ENCODE measurements at places on chromosomes 6 and 20. TPM values are rescaled to one million over a fixed set of nuclear protein-coding genes. Genes with fewer than 3 reads are reported as not detected.

DNA sequence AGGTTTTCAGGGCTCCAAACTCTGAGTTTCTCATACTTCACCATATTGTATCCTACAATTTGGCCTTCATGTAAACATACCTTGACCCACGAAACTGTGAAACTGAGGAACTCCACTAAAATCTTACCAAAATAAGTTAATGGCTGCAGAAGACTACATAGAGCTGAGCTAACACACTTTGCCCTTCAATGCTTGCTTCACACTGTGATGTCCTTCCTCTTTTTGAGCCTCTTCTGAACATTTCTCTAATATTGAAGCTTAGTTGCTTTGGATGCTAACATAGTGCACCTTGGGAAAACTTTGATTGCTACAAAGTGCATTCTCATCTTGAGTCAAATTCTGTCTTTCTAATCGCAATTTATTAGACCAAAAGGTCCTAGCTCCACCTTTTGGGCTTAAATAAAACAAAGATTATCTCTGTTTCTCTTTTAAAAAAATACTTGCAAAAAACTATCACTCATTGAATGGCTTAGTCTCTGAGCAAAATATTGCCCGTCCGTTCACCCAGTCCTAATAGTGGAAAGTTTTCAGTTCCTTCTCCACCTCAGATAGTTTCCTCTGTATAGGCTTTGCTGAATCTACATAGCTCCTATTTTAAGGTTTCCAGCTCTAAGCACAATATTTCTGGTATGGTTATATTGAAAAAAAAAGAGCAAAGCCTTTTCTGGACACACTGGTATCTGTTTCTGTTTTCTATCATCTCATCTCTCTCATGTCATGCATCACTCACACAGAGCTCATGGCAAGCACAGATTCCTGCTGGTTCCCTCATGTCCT lies 494.6 kb downstream of the RFPL4B start:
- no peak for DNase-seq

- no peak for DNase-seq
Observed at GRCh38 chr6:123733180-123733579, 70.5 kb upstream of the NKAIN2 start.

Gene TMC2
- total RNA-seq, result not detected

DNA sequence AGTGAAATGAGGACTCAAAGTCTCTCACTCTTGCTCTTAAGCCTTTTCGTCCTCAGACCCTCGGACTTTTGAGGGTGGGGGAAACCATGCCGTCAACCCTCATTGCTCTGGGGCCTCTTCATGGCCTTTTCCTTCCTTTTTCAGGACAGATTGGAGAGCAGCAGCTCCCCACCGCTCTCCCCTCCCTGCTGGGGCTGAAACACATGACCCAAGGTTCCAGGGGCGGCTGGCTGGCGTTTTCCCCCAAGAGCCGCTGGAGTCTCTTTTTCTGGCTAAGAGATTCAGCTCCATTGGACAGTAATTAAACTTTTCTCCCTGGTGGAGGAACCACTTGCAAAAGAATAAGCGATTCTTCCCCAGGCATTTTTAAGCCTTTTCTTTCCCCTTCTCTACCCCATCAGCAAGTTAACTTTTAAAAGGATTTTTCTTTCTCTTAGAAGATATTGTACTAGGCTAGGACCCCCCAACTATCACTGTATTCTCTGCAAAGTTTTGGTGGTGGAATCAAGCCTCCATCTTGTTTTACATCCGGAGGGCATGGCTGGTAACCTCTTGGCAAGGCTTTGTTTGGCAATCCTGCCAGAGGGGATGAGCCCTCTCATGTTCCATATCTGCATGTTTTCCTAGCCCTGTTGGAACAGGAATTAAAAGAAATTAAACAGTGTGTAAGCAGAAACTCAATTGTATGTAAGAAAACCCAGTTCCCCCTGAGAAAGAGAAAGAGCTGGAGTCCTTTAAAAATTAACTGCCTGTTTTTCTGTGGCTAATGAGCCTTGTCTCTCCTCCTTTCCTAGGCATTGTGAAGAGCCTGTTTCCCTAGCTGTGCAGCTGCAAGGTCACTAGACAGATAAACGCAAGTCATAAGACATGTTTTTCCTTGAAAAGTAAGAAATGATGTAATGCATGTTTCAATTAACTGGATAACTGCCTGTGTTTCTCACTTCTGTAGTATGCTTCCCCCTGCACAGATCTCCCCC lies 100.8 kb upstream of the GPR6 start:
- no peak for DNase-seq

DNA sequence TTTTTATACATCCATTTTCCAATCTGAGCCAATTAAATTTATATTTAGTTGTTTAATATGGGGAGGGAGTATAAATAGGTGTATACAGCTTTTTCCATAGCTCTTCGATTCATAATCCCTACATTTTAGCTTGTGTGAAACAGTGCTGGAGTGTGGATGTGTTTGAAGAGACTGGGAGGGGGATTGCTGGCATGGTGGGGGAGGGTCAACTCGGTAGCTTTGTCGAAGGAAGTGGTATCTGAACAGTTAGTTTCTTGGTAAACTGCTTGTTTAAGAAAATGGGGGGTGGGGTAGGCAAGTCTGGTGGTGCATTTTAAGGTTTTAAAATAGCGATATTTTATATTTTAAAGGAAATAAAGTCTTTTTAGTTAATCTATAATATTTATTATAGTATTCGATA lies 1.4 kb upstream of the LIN28B start:
- no peak for DNase-seq

DNA sequence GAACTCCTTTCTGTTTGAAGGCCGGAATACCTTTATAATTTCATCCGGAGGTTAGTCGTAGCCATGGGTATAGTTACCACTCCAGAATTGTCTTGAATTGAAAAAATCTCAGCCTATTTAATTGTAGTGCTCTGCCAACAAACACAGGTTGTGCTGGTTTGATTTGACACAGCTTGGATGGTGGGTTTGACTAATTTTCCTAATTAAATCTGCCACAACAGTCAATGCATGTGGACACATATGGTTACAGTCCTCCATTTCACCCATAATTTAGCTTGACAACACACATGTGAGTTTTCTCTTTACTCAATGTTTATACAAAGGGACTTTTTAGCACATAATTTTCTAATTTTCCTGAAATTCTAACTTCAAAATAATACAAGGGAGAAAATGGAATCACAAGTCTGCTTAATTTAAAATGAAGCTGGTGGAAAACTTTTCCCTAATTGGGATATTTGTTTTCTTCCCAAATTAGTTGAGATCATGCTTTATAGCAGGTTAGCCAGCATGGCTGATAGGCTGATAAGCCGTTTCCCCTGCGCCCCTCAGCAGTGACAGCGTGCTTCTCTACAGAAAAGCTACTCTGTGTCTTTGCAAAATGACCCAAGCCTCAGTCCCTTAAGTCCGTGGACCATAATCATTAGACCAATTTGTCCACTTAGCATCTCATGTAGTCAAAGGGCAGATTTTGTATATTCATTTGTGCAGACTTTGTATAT lies 463.5 kb upstream of the FLRT3 start:
- DNase-seq, result no peak

DNA sequence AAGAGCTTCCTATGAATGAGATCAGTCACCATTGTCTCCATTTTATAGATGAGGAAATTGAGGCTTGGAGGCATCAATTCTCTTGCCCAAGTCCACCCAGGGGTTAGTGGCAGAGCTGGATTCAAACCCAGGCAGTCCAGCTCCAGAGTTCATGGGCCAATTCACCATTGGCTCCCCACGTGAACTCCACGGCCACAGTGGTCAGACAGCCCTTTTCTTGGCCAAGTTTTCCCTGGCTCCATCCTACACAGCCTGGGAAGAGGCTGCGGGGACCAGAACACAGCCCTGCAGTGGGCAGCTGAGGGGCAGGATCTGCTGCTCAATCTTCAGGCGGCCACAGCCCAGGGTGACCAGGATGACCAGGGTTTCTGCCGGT lies 20.5 kb downstream of the TGM2 start:
- no peak for DNase-seq

Gene IL17A
- 0.22 TPM for total RNA-seq

GRCh38 chr6:108359901-108360882 lies 65.3 kb downstream of the AFG1L start:
- DNase-seq, result no peak

Gene EYS
- total RNA-seq, result 0.20 TPM

- no peak for DNase-seq
Observed at GRCh38 chr6:11538052-11538818, 686 bp downstream of the TMEM170B start.

Gene ZNF311
- total RNA-seq, result 0.28 TPM

DNA sequence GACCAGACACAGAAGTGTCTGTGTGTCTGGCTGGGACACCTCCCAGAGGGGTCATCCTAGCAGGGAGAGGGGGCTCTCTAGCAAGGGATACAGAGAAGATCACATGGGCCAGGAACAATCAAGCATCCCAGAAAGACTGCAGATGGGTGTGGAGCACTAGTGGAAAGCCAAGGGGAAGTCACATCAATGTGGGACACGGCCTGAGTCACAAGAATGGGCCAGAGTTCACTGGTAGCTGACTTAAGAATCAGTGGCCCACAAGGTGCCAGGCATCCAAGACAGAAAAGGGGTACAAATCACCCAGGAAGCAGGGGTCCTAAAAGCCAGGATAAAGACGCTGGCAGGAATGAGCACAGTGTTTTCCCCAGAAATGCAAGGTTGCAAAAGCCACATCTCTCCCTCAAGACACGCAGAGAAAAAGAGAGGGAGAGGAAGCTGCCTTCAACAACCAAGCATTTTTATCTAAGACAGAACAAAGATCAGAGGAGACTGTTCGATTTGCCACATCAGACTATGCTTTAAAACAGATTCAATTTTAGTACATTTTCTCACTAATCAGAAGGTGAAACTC lies 113.6 kb upstream of the DST start:
- DNase-seq, result no peak

DNA sequence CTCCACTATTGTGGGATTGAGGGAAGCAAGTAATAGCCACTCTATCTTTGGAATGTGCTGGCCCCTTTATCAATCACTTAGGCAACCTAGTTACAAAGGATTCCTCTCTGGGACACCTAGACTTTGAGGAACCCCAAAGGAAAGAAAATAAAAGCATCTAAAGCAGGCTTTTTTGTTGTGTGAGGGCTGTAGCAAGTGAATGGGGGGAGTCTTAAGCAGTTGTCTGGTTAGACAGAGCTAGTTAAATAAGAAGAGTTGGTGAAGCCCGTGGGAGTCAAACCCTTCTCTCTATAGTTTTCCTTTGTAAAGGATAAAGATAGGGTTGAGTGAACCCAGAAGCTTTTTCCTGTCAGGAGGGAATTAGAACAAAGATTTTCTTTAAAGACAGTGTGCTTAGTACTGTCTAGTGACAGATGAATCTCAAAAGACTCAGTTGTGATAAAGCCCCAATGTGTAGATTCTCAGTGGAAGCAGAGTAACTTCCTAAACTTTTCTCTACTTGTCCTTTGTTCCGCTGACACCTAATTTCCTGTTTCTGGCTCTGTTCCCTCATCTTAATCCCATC lies 63.3 kb downstream of the HDGFL1 start:
- DNase-seq, result no peak

Gene VSX1
- not detected for total RNA-seq

- DNase-seq, result no peak
Observed at GRCh38 chr20:4090756-4091489, 75.6 kb upstream of the RNF24 start.

GRCh38 chr20:1721687-1722512 lies 64.3 kb upstream of the SIRPG start:
- no peak for DNase-seq

Gene GPR63
- total RNA-seq, result 0.70 TPM

DNA sequence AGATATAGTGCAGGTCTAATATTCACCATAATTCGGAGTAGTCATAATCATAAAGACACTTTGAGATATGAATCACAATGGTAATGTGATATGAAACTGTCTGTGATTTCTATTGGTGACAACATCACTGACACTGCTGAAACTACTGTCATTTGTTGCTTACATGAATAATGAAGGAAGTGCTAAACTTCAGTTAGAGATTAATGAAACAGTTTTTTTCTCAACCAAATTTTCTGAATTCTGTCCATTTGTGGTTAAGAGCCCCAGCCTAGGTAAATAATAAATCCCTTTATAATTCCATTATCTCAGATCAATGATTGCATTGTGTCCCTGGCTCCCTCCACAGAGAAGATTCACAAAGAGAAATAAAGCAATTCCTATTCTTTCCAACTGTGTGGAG lies 122.6 kb downstream of the HIVEP2 start:
- DNase-seq, result no peak

Gene ETV7
- 6.9 TPM for total RNA-seq

DNA sequence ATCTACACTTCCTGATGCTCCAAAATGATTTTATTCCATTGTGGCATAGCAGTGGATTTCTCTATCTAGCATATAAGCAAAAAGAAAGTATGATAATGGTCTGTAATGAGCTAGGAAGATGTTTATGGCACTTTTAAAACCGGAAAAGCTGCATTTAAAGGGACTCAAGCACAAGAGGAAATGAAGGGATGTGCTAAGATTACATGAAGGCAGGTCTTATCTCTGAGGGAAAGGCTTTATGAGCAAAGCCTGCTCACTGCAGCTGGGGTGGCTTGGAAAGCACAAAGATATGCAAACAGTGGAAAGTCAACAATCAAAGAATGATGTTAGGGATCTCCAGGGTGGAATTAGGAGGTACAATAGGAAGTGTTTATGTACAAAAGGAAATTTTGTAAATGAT lies 138.2 kb downstream of the TENT5A start:
- DNase-seq, result no peak

DNA sequence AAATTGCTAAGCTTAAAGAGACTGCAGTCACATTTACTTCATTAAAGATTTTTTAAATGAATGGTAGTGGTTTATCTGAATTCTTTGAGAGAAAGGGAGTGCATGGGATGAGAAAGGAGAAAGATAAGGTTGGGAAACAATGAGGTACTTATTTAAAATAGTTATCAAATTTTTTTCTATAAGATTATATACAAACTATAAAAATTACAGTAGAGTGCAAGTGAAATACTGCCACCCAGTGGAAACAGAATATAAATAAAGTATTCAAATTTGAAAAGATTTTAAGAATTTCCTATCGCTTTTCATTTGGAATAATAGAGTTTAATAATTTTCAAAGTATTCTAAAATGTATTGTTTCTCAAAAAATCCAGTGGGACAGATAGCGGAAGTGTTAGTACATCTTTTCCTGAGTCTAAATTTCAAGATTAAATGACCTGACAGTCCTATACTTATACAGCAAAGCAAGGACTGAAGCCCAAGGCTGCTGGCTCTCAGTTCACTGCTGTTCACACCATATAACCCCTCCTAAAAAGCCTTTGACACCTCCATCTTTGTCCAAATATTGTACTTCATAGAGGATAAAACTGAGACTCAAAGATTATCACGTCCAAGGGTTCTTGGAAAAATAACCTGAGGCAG lies 31.1 kb downstream of the EPM2A start:
- DNase-seq, result no peak

DNA sequence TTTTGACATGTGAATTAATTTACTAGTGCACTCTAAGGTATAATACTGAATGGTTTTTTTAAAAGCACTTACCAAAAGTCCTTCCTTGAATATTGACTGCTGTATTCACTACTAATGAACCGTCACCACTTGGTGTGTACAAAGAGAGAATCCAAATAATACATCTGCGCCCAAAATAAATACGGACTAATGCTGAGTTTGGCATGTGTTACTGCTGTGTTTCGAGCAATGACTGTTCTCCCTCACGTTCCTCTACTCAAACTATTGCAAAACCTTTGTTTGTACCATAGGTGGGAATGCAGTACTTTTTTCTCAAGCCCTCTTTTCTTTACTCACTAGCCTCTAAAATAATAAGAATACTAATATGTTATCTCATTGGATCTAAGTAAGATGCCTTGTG lies 305.5 kb downstream of the QKI start:
- no peak for DNase-seq

Gene SAMD10
- total RNA-seq, result 33.3 TPM

All from natural killer cell treated with Interleukin-12 subunit alpha and Interleukin-12 subunit beta and Interleukin-15 and Interleukin-18, amount 100 ng/mL, for 72 hours (primary cell).